ENCODE measurements at places on chromosomes 16 and 17.

DNA sequence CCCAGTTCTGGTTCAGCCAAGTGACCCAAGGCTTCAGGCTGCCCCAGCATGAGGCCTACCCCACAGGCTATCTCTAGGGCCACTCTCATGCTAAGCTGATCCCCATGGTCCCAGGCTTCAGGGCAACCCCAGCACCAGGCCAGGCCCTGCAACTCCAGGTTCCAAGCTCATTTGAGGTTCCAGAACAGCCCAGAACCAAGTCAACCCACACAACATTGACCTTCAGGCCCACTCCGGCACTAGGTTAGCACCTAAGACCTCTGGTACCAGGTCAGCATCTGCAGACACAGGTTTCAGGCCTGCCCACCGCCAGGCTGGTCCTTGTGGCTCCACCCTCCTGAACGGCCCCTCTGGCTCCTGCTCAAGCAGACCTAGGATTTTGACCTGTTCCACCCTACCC lies 421.2 kb downstream of the CDH11 start:
- no peak for DNase-seq

- DNase-seq, result no peak
These were observed 2.5 kb upstream of the CDYL2 start for GRCh38 chr16:80806927-80807340.

DNA sequence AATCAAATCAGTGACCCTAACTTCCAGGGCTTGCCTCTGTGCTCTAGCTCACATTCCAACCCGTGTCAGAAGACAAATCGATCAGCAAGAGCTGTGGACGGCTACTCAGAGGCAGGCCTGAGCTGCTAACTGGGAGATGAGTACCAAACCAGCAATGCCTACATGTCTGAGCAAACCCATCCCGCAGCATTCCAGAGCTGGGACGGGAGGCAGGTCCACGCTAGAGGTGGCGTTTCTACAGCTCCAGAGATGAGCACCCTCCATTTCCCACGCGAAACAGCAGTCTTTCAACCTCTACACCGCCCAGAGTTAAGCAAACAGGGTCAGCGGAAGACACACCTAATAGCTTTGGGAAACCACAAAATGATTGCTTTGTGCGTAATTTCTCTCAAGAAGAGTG lies 6.5 kb downstream of the NXN start:
- no peak for DNase-seq

DNA sequence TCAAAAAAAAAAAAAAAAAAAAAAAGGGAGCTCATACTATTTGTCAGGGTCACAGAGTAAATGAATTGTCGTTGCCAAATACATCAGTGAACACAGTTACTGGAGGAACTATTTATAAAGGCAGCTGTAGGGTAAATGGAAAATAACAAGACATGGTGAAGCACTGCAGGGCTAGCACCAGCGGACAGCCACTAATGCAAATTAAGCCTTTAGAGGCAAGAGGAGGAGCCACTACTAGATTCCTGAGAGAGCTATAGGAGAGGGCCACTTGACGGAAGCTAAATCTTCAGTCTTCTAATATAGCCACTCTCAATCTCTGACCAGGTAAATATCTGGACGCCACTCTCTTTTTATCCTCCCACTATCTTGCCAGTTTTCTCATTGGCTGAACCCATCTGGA lies 801.2 kb upstream of the GOT2 start:
- no peak for DNase-seq

GRCh38 chr16:50121278-50121677 lies 31.8 kb upstream of the TENT4B start:
- DNase-seq, result no peak

GRCh38 chr16:30482366-30482765 lies 9.8 kb downstream of the ITGAL start:
- DNase-seq, result no peak

GRCh38 chr17:43125133-43125966 lies at the start of gene BRCA1:
Gene BRCA1 (minus strand): TSS chr17:43125364. CDS start chr17:43124096, 1,268 bp downstream.
- peak; percentile 95 for DNase-seq
